ENCODE measurements at places on chromosomes 12 and 14.

DNA sequence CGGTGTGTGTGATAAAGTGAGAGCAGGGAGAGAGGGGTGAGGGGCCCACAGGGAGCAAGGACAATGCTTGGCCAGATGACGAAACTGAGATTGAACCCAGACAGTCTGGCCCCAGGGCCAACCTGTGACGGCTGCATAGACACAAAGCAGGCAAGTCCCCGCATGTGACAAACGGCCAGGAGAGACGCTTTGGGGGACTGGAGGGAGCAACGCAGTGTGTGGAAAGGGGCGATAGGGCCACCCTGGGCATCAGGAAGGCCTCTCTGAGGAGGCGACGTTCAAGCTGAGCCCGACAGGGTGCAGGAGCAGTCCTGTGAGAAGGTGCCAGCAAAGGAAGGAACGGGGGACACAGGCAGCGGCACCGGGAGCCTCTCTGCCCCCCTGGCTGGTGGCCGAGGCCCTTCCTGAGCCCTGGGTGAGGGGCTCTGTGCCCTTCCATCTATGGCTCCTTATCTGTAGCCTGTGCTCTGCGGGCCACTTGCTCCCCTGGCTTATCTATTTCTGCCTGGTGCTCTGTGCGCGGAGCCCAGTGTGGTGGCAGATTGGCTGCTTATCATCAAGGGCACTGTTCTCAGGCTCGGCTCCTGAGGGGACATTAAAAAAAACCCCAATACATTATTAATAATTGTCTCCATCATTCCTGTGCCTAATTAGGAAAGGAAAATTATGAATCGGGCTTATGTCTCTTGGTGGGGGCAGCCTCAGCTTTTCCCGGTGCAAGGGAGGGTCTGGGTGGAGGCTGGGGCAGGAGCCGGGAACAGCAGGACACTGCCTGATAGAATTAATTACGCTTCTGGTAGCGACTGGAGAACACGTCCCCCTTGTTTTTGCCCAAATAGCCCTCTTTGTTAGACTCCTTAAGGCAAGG lies 39.8 kb downstream of the PRIMA1 start:
- no peak for DNase-seq

DNA sequence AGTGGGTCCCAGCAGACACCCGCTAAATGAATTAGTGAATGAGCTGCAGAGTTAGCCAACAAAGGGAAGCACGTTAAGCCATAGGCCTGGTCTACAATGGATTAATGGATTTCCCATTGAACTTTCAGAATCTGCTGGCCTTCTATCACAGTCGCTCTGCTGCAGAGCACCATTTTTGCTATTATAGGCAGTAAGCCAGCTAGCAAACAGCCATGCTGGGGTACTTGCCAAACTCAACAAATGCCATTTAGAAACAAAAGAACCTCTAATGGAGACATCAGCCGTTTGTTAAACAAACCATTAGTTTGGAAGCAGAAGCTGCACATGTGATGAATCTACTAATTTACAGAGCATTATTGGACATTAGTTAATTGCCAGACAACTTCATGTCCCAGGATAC lies 181.1 kb upstream of the STXBP6 start:
- no peak for DNase-seq

DNA sequence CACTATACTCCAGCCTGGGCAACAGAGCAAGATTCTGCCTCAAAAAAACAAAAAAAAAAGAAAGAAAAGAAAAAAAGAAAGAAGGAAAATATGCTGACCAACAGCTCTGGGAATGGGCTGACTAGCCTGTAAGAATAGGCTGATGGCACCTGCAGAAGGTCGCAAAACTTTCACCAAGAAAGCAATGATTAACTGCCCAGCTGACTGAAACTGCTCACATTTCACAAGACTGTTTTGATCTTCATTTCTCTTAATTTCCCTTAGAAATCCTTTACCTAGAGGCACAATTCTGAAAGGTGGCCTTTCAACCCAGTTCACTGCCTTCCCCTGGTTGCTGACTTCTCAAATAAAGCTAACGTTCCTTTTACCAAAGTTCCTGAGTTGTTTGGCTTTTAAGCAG lies 12.4 kb downstream of the BEST3 start:
- DNase-seq, result no peak

DNA sequence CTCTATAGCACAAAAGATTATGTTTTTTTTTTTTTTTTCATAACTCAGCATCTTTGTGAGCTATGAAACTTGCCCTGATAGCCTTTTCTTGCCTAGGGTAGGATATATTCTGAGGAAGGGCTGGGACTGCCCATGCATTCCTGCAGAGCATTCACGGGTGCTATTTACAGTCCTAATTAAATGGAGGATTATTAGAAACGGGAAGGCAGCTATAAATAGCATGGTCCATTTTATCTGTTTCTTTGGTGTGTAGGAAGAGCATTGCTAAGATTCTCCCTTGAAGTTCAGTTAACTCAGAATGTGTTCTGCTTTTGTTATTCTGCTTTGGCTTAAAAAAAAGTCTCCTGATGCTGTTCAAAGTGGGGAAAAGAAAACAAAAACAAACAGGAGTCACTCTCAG lies 630.9 kb downstream of the DIO2 start:
- DNase-seq, result no peak

DNA sequence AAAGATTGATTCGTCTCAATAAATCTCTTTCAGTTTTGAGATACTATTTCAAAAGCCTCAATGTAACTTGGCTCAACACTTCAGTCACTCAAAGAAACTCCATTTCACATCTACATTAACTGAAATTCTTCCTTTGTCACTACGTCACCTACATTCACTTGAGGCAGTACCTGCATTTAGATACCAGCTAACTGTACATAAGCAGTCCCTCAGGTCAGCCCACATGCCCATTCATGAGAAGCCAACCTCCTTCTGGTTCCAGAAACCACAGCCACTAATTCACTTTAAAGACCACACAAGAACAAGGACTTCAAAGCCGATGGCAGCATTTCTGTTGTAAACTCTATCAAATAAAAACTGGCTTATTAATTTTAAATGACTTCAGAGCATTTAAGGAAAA lies 43.0 kb downstream of the SETD3 start:
- DNase-seq, result no peak

- no peak for DNase-seq
Observed at GRCh38 chr14:81509838-81510452, 23.7 kb downstream of the SEL1L start.

DNA sequence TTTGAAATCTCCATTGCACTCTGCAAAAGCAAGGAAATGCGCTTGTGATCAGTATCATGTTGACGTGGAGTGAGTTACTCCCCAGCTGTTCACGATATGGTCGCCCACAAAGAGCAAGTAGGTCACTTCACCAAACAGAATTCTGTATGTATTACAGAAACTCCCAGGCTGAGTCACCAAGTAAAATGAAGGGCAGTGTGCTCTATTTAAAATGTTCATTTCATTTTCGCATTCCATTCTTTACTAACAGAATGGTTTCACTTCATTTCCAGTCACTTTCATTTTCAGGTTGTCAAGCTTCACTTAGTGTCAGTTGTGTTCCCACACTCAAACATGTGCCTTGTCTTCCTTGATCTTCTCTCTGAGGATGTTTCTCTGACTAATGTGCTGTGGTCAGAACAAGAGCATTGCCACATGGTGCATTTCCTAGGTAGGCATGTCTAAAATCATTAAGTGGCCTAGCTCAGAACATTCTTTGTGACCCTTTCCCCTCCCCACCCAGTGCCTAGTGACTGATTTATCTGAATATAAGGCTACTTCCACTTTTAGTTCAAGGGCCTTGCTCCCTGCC lies 391.2 kb downstream of the RAD51B start:
- peak; percentile 28 for DNase-seq

GRCh38 chr12:55996715-55997534 lies at the start of gene SUOX:
SUOX (plus strand) TSS chr12:55997276; CDS start chr12:56002222, 4,946 bp downstream.
- peak; percentile 93 for DNase-seq

GRCh38 chr12:40645361-40645760 lies 46.9 kb upstream of the CNTN1 start:
- DNase-seq, result no peak

- DNase-seq, result no peak
Observed at GRCh38 chr14:52115286-52115685, 46.4 kb upstream of the NID2 start.

- no peak for DNase-seq
Observed at GRCh38 chr14:54667026-54667744, 100.3 kb downstream of the SAMD4A start.

GRCh38 chr12:50123203-50123602 lies 11.2 kb downstream of the COX14 start:
- no peak for DNase-seq

- DNase-seq, result no peak
Observed at GRCh38 chr12:78035901-78036606, 205.4 kb downstream of the NAV3 start.

DNA sequence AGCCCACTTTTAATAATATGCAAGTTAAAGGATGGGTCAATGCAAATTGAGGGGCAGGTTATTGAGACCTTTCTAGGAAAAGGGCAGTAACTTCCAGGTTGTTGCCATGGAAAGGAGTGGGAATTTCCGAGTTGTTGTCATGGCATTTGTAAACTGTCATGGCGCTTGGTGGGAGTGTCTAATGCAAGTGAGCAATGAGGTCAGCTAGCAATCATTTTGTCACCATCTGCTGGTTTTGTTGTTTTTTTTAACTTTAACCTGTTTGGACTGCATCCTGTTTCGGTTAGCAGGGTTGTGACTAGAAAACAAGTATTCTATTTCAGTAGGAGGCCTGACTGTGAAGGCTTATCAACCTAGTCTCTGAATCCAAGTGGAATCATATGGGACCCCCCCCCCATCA lies 85.8 kb upstream of the TSPAN11 start:
- DNase-seq, result no peak

- DNase-seq, result no peak
Observed at GRCh38 chr12:104263026-104263425, 40.5 kb upstream of the EID3 start.

DNA sequence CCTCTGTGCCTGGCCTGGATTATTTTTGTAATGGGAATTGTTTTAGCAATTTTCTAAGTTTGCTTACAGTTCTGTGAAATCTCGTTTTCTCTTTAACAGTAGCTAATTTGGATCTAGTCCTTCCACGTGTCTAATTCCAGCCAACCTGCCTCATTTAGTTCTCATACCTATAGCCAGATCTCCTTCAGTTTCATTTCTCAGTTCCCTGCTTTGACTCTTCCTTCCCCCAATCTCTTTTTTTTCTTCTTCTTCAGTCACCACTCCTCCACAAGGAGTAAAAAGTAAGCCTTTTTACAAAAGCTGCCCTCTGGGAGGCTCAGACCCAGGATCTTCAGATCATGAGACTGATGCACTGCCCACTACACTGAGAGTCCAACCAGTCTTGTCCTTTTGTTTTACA lies 1.4 kb downstream of the THTPA start:
- no peak for DNase-seq

DNA sequence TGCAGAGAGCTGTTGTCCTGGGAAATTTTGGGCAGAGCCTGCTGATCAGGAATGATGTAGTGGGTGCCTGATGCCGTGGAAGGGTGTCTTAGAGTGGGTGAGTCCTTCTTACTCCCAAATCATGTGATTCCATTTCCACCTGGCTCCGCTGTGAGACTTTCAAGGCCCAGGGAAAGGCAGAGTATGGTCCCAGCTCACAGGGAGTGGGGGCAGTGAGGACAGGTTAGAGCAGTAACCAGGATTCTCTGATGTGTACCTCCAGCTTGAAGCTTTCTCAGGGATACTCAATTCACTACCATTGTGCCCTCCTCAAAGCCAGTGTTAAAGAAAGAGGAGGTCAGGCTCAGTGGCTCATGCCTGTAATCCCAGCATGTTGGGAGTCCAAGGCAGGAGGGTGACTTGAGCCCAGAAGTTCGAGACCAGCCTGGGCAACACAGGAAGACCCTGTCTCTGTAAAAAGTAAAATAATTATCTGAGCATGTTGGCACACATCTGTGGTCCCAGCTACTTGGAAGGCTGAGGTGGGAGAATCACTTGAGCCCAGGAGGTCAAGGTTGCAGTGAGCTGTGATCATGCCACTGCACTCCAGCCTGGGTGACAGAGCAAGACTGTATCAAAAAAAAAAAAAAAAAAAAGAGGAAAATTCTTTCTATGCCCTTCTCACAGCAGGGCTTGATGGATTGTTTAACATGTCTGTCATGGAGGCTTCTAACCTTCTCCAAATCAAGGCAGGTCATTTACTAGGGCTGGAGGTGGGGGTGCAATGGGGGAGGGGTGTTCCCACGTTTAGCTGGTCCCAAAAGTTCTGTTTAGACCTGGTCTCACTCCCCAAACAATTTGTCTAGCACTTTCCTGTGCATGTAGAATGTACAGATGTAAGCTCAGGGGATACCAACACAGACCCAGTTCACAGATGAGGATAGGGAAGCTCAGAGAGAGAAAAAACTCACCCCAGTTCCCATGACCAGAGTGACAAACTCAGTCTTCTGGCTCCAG lies 12.5 kb upstream of the IQSEC3 start:
- no peak for DNase-seq

DNA sequence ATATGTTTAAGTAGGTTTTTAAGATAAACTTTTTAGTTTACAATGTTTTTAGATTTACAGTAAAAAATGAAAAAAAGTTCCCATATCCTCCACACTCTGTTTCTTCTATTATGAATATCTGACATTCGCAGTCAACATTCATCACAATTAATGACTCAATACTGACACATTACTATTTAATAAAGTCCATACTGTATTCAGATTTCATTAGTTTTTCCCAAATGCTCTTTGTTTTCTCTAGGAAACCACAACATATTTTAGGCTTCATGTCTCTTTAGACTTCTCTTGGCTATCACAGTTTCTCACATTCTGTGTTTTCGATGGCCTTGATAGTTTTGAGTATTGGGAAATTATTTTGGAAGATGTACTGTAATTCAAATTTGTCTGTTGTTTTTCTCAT lies 399.8 kb downstream of the SLC6A15 start:
- no peak for DNase-seq

GRCh38 chr12:22204391-22204790 lies 130.1 kb downstream of the ST8SIA1 start:
- no peak for DNase-seq

DNA sequence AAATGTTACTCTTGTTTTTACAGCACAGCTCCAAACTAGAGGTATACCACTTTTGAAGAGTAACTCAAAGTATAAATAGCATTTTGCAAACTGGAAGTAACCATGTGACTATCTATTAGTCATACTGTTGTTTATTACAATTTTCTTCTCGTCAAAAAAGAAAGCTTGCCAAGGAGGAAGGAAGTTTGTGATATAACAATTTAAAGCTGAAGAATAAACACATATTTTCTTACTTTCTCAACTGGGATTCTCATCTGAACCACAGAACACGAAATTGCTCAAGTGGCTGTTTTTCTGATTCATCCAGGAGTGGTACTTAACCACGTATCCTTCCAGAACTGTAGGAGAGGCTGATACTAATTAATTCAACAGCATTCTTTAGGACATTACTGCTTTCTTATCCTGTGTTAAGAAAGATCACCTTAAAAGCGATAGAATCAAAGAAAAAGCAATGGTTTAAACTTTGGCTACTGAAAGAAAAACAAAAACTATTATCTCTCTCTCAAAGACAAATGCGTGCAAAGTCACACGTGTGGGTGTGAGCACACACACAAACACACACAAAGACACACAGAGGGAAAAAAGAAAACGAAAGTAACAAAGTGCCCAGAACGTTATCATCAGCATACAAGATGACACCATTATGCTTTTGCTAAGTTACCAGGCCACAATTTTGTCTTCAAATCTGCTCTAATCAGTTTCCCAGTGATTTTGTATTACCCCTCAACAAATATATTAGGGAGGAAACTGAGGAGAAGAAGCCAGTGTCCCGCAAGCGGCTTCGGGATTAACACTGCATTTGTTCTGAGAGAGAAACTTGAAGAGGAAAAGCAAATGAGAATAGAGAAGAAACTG lies at the start of gene CLEC2B:
Gene CLEC2B, minus strand, starts transcription at position 48 of the 855 bp plus-strand sequence.
- no peak for DNase-seq

- no peak for DNase-seq
Observed at GRCh38 chr12:25942709-25943108, 15.8 kb upstream of the RASSF8 start.

Measured in urinary bladder (tissue), 4 donors.